ENCODE measurements at places on chromosomes 3 and 15. TPM values are rescaled to one million over a fixed set of nuclear protein-coding genes. Genes with fewer than 3 reads are reported as not detected.

The GABRR3 gene
- not detected for total RNA-seq

The B3GNT5 gene
- total RNA-seq, result 22.2 TPM

The PIK3CA gene
- 39.8 TPM for total RNA-seq

The PLSCR2 gene
- not detected for total RNA-seq

The A4GNT gene
- not detected for total RNA-seq

The MESP2 gene
- total RNA-seq, result 0.15 TPM

The LEKR1 gene
- not detected for total RNA-seq

The TRPM1 gene
- total RNA-seq, result under 0.01 TPM

The LAMB2 gene
- 186 TPM for total RNA-seq

The ADIPOQ gene
- total RNA-seq, result not detected

The CPN2 gene
- not detected for total RNA-seq

The STRA6 gene
- 0.32 TPM for total RNA-seq

The DZIP3 gene
- 7.0 TPM for total RNA-seq

The RTP3 gene
- total RNA-seq, result not detected

The CCNB2 gene
- 43.2 TPM for total RNA-seq

The ZNF860 gene
- total RNA-seq, result 0.61 TPM

The CLDN16 gene
- total RNA-seq, result under 0.01 TPM

The ZBED2 gene
- total RNA-seq, result not detected

The SI gene
- total RNA-seq, result not detected

The ATP13A5 gene
- total RNA-seq, result not detected

The CCDC39 gene
- not detected for total RNA-seq

The ISLR2 gene
- not detected for total RNA-seq

The GOLGA8O gene
- not detected for total RNA-seq

The FBXO40 gene
- under 0.01 TPM for total RNA-seq

The MYO5C gene
- 2.9 TPM for total RNA-seq

The MRAS gene
- 7.4 TPM for total RNA-seq

The SLC6A11 gene
- total RNA-seq, result not detected

The CXCR6 gene
- not detected for total RNA-seq

The GREM1 gene
- total RNA-seq, result 0.32 TPM

The FAM43A gene
- total RNA-seq, result 232 TPM

The RTP4 gene
- 0.61 TPM for total RNA-seq

The CLRN1 gene
- total RNA-seq, result not detected

The JMJD7 gene
- total RNA-seq, result 6.8 TPM

The MKRN2OS gene
- not detected for total RNA-seq

The MUC4 gene
- total RNA-seq, result under 0.01 TPM

The MAGEL2 gene
- total RNA-seq, result 0.32 TPM

The IMPG2 gene
- 0.61 TPM for total RNA-seq
